ENCODE measurements at places on chromosomes 11 and 22. TPM values are rescaled to one million over a fixed set of nuclear protein-coding genes. Genes with fewer than 3 reads are reported as not detected.
A peak's percentile ranks its signal among the peaks of the same experiment; 100 is the strongest.

DNA sequence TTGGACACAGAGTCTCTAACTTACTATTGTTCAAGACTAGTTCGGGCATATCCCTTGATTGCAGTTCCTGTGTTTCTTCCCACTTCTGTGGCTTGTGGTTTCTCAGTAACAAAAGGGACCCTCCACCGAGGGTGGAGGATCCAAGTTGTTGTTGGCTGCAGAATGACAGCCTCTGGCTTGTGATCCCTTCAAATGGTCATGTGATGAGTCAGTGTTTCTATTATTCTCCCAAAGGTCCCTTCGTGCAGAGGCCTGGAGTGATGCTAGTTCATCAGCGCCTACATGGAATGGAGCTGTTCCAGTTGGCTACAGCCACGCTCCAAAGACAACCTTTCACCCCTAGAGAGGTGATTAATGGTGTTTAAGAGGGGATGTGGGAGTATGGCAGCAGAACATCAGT, 2.6 kb upstream of the VWCE start:
- no peaks in the 10 kb centered on the region for H3K4me1 ChIP-seq
- no peak overlapping the region for H3K27ac ChIP-seq
- H3K27me3 ChIP-seq, result peaks cover 5% of the 10 kb centered on the region
- no peak overlapping the region for H3K4me3 ChIP-seq
- peak; percentile 97 for DNase-seq
- peaks cover 33% of the 10 kb centered on the region for H3K36me3 ChIP-seq

Gene RAB36
- 2.9 TPM for total RNA-seq

DNA sequence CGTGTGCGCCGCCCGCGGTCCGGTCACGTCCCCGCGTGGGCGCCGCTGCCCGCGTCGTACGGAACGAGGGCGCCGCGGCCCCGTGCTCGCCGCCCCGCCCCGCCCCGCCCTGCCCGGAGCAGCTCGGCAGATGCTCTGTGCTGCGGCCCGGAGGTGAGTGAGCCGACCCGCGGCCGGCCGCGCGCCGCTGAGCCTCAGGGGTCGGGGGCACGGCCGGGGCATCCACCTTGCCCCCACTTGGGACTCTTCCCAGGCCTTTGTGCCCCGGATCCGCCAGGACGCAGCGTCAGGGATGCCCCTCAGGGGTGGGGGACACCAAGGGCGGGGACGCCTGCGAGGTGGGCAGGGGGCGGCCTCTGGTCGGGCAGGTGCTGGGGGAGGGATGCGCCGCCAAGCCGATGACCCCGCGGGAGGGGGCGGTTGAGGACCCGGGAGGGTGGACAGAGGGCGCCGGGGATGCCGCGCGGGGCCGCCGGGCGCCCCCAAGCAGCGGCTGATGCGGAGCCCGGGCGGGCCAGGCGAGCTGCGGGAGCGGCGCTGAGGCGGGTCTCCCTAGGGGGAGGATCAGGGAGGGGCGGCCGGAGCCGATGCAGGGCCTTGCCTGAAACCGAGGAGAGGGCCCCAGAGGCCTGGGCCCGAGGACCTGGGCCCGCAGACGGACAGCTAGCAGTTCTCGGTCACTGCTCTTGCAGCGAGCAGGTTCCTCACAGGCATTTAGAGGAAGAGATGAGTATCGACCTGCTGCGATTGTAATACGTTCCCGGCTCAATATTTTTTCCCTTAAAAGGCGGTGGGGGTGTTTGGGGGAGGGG, at the start of gene GNAZ:
GNAZ (plus strand) TSS at position 102 of the 812 bp plus-strand sequence. CDS start 25,177 bp downstream, outside the sequence.
- DNase-seq, result peak; percentile 30
- no peaks in the 10 kb centered on the region for H3K4me1 ChIP-seq
- no peaks in the 10 kb centered on the region for H3K36me3 ChIP-seq
- peak within 1 kb of the TSS; percentile 48 for H3K4me3 ChIP-seq
- peaks cover 80% of the 10 kb centered on the region for H3K27me3 ChIP-seq

Gene AASDHPPT
- total RNA-seq, result 106 TPM

Gene CYTH4
- not detected for total RNA-seq

GRCh38 chr11:105032495-105032894, 2.4 kb downstream of the CASP1 start:
- peaks cover 1% of the 10 kb centered on the region for H3K4me1 ChIP-seq
- no peaks in the 10 kb centered on the region for H3K36me3 ChIP-seq
- no peak overlapping the region for H3K4me3 ChIP-seq
- H3K27ac ChIP-seq, result no peak overlapping the region
- no peak for DNase-seq
- no peaks in the 10 kb centered on the region for H3K27me3 ChIP-seq

- no peak overlapping the region for H3K4me3 ChIP-seq
- no peak overlapping the region for H3K27ac ChIP-seq
- H3K27me3 ChIP-seq, result peaks cover 4% of the 10 kb centered on the region
- no peak for DNase-seq
These were observed 90.7 kb downstream of the CSNK2A3 start for GRCh38 chr11:11262171-11262920.
